ENCODE measurements at places on chromosomes 1 and 21.

DNA sequence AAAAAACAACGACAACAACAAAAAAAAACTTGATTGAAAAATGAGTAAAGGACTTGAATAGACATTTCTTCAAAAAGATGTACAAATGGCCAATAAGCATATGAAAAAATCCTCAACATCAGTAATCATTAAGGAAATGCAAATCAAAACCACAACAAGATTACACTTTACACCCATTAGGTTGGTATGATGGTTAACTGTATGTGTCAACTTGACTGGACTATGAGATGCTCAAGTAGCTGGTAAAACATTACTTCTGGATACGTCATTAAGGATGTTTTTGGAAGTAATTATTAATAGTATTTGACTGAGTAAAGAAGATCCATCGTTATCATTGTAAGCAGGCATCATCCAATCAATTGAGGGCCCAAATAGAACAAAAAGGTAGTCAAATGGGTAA lies 34.9 kb upstream of the LYPLAL1 start:
- no peak for DNase-seq

- no peak for DNase-seq
Measured at GRCh38 chr1:150221552-150221951, 14.4 kb downstream of the ANP32E start.

- DNase-seq: no peak
Measured at GRCh38 chr1:17545356-17545755, 5.9 kb downstream of the ARHGEF10L start.

GRCh38 chr1:65065524-65066418 lies 82.2 kb upstream of the AK4 start:
- DNase-seq: no peak

DNA sequence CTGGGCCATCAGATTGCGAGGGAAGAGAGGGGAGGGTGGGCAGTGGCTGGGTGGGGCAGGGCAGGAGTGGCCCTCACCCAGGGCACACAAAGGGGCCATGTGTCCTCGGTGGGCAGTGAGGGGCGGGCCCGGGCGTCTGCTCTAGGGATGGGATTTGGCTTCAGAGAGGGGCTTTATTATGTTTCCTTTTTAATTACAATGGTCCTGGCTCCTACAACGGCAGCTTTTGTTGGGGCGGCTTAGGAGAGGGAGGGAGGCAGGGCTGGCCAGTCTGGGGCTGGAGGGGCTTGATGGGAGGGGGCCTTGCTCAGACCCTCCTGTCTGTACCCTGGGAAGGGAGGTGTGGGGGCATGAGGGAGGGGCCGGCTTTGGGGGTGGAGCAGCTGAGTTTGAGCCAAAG lies 102.8 kb upstream of the WNT4 start:
- DNase-seq: no peak

DNA sequence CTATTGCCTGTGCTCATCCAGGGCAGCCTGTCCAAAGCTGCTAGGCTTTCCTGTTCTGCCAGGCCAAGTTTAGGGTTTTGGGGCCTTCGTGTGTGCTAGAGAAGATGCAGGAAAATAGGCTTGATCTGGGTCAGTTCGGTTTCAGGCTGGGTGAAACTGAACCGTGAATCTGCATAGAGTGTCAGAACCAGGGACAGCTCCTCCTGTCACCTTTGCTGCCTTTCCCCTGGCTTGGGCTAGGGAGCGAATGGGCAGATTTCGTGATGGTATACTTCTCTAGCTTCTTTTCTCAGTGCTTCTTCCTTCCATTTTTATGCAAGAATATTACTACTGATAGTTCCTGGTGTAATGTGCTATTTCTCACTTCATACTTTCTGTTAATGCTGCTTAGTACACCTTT lies 6.0 kb upstream of the AGO1 start:
- no peak for DNase-seq

DNA sequence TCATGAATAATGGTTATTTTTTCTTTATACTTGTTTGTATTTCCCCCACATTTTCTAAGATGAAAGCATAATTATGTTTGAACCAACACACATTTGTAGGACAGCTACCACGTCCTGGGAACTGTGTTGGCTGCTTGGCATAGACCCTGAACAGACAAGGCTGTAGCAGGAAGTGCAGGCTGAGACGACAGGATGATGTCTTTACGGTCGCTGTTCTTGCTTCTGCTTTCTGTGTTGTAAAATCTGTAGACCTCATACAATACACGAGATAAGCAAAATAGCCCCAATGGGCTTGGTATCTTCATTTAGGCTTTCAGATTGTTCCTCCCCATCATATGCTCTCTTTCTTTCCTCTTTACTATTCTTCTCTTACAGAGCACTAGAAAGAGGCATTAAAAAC lies 23.3 kb upstream of the OTUD3 start:
- DNase-seq: no peak

GRCh38 chr1:183589874-183590243 lies 400 bp downstream of the NCF2 start:
- no peak for DNase-seq

GRCh38 chr1:245575710-245576109 lies 420.9 kb downstream of the KIF26B start:
- DNase-seq: no peak

DNA sequence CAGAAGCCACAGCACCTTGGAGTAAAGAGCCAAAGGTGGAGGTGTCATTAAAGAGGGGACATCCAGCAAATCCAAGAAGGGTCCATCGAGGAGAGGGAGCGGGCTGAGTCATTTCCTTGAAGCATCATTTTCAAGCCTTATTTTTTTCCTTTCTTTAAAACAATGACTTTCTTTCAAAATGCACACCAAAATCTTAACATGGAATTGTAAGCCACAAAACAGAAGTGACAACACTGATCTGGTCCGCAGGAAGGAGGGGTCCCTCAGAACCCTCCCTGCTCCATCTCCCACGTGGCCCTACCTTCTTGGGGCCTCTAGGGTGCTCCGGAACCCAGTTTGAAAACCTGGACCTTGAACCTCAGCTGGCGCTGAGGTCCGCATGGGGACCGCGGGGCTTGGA lies 14.8 kb downstream of the DHRS3 start:
- DNase-seq: no peak

DNA sequence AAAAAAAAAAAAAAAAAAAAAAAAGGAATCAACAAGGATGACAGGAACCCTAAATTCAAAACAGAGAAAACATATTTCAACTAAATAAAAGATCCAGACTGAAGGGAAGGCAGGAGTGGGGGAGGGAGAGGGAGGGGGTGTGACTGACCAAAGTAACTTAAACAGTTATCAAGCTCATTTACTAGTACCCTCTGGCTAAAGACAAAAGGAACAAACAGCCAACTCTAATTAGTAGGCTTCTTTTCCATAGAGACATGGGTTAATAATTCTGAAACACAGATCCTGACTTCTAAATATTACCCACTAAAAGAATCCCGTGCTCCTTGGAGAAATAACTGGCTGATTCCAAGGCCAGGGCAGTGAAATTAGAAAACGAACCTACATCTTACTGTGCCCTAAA lies 23.8 kb downstream of the USP48 start:
- DNase-seq: no peak

- DNase-seq: no peak
Measured at GRCh38 chr1:68321084-68321685, 88.9 kb upstream of the WLS start.

GRCh38 chr1:246302251-246302625 lies 204.8 kb downstream of the SMYD3 start:
- DNase-seq: no peak

DNA sequence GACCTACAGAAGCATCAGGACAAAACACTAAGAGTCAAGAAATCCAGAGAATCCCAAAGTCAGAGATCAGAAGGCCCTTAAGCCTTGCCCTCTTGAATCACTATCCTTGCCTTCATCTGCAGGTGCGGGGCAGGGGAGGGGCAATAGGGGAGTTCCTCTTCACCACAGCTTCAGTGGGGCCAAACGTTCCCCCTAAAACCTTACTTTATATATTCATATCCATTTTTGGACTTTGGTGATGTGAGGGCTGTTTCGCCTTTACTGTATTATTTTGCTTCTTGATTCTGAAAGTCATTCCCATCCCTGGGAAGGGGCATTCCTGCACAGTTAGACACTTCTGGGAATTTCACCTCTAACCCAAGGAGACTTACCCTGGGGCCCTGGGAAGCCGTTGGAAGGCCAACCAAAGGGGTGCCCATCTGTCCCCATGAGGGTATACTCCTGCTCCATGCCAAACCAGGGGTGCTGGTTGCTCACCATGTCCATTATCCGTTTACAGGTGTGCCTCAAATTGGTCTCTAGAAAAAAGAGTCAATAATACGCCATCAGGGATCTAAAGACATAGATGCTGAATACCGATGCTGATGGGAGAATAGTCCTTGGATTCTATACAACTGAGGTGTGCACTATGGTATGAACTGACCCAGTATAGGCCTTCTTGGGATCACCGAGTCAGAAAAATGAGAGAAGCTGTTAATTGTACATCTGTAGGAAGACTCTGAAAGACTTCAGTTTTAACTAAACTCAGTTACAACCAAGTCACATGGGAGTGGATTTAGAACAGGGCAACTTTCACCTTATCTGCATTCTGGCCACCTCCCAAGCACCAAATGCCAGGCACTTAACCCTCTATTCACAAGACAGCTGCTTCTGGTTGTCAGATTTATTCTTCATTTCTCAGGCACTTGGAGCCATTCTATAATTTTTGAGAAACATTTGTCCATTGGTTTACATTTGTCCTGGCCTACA lies 5.4 kb downstream of the GLUL start:
- no peak for DNase-seq

- no peak for DNase-seq
Measured at GRCh38 chr1:13842497-13842896, 142.5 kb downstream of the PRDM2 start.

GRCh38 chr1:153933955-153934354 lies 11.2 kb upstream of the GATAD2B start:
- DNase-seq: no peak

DNA sequence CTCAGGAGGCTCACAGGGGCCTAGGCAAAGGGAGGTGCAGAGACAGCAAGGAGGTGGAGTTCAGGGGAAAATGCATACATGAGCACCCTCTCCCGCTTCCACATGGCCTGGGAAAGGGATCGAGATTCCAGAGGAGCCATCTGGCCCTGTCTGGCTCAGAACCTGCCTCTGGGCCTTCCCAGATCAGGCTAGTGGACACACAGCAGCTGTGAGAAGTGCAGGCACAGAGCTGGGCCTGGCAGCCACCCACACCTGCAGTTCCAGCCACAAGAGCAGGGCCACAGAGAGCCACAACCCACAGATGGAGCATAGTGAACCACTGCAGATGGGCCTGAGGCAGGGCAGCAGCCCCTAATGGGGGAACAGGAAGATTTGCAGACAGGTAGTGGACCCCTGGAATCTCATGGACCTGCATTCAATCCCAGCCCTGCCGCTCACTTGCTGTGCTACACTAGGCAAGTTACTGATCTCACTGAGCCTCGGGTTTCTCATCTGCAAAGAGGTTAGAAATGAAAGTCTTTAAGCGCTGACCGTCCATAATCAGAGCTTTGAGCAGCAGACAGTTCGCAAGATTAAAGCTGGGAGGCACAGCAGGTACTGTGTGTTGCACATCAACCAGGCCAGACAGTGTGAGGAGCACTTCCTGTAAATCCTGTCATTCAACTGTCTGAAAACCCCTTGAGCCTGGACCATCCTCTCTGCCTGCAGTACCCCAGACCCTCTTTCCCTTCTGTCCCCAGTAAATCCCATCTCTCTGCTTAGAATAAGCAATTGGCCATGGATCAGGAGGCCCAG lies 58.0 kb downstream of the MATN1 start:
- no peak for DNase-seq

Measured in T-helper 2 cell (primary cell).